Activated CD4-positive, CD25-positive, alpha-beta regulatory T cell treated with anti-CD3 and anti-CD28 coated beads, Interleukin-2, amount 50 U/mL, for 16 hours (primary cell): ENCODE measurements at places on chromosomes 1 and 21.

- DNase-seq, result no peak
These were observed 1.7 kb downstream of the SYPL2 start for GRCh38 chr1:109468061-109468460.

DNA sequence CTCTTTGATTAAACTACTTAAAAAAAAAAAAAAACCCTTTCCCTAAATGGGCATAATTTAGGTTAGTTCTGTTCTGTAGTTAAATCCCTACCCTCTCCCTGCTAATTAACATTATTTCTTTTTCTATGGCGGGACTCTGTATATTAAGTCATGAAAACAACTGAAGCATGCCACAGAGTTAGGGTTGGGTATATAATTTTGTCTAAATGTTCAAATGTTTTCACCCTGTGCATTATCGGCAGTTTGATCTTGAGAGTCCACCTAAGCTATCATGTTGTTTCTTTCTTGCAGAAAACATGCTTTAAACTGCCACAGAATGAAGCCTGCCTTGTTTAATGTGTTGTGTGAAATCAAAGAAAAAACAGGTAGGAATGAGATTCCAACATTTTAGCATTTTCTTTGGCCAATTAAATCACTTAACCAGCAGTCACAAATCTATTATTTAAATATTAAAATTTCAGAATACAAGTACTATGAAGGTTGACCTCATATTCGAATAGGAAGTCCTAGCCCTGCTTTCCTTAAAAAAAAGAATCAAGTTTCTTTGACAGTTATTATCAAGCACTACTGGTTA is 4.0 kb downstream of the PBX1 start:
- DNase-seq, result no peak

- DNase-seq, result no peak
These were observed 5.6 kb upstream of the CLEC20A start for GRCh38 chr1:178502330-178502714.

- DNase-seq, result no peak
These were observed 77.8 kb downstream of the LHX9 start for GRCh38 chr1:197994907-197995407.

DNA sequence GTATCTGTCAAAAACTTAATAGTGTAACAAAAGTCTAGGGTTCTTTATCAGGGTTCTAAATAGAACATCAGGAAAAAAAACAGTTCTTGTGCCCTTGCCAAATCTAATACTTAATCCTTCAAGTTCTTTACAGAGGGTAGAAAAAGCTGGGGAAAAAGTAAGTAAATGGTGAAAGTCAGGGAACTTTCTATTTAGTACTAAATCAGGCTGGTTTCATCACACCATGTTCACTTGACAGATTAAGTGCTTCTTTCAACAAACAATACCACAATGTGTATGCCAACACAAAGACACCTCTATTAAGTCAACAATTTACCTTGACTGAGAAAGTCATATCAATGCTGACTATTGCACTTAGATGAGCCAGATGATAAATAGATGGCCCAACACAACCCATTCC is 9.7 kb downstream of the DBT start:
- DNase-seq, result no peak

- no peak for DNase-seq
These were observed 88.9 kb upstream of the WLS start for GRCh38 chr1:68321084-68321685.

DNA sequence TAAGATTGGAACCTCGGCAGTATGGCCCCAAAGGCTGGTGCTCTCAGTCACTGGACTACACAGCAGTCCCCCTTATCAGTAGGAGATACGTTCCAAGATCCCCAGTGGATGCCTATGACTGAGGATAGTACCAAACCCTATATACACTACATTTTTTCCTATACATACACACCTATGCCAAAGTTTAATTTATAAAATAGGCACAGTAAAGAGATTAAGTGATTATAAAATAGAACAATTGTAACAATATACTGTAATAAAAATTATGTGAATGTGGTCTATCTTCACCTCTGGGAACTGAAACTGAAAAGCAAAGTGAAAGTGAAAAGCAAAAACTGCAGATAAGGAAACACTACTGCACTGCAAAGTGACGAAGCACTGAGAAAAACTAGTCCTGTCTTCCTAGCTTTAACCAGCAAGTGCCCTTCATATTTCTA is 96.8 kb downstream of the INTS7 start:
- DNase-seq, result no peak

- DNase-seq, result no peak
These were observed 161.1 kb upstream of the IRF2BP2 start for GRCh38 chr1:234770924-234771540.

GRCh38 chr1:226414098-226414698 is 6.3 kb upstream of the PARP1 start:
- no peak for DNase-seq

- no peak for DNase-seq
These were observed 195.6 kb downstream of the APP start for GRCh38 chr21:25974964-25975363.

DNA sequence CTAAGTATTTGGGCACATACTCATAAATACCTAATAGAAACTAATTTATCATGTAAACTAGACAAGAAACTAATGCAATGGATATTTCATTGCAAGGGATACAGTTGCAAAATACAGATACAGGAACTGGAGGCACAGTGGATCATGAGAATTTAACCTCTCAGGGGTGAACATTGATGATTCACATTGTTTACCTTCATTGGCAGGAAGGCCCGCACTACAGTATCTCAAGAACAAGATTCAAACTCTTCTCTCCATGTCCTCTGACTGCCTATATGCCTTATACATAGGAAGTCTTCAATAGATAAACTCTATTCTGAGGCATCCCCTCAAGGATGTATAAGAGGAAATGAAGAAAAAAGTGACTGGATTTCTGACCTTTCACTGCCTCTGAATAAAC is 18.4 kb upstream of the PTBP2 start:
- DNase-seq, result no peak

GRCh38 chr1:62318756-62319544 is at the start of gene KANK4:
Gene KANK4, minus strand, starts transcription at chr1:62319434. Its CDS starts 37,870 bp downstream, at chr1:62281564.
- no peak for DNase-seq

- DNase-seq, result no peak
These were observed 139.3 kb upstream of the ZNF644 start for GRCh38 chr1:91161166-91161565.

DNA sequence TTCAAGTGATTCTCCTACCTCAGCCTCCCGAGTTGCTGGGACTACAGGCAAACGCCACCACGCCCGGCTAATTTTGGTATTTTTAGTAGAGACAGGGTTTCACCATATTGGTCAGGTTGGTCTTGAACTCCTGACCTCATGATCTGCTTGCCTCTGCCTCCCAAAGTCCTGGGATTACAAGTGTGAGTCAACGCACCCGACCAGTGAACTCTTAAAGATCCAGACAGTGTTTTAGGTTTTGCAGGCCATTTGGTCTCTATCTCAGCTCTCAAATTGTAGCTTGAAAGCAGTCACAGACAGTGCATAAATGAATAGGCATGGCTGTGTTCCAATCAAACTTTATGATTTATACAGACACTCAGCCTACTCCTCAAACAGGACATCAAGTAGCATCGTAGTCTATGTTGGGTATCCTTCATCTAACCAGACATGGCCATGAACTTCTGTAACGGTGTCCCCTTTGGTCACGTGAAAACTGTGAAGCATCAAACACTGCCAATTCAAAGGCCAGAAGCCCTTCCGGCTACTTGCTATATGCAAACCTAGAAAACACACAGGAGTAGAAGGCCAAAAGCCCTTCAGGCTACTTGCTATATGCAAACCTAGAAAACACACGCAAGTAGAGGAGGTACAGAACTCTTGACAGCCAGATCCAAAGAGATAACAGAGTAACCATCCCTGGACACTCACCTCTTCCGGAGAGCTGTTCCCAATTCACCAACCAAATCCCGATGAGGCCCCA is 3.1 kb downstream of the FUCA1 start:
- DNase-seq, result no peak

DNA sequence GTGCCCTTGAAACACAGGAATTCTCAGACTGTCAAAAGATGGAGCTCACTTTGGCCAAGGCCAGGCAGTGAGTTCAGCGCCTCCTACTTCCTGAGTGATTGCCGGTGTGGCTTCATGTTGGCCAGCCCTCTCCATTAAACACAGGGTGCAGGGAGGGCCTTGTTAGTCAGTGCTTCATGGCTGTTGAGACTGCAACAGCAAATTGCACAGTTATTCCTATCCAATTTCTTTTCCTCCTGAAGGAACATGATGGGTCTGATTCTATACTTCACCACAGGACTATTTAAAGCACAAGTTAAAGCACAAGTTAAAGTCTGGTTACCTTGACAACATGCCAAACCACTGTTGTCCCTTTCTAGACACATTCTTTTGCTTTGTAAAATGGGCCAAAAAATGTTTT is 156.6 kb downstream of the SIPA1L2 start:
- DNase-seq, result no peak

- DNase-seq, result no peak
These were observed 14.3 kb downstream of the DNAJB4 start for GRCh38 chr1:78019024-78019423.

- no peak for DNase-seq
These were observed 333.8 kb downstream of the NEGR1 start for GRCh38 chr1:71948561-71948960.

DNA sequence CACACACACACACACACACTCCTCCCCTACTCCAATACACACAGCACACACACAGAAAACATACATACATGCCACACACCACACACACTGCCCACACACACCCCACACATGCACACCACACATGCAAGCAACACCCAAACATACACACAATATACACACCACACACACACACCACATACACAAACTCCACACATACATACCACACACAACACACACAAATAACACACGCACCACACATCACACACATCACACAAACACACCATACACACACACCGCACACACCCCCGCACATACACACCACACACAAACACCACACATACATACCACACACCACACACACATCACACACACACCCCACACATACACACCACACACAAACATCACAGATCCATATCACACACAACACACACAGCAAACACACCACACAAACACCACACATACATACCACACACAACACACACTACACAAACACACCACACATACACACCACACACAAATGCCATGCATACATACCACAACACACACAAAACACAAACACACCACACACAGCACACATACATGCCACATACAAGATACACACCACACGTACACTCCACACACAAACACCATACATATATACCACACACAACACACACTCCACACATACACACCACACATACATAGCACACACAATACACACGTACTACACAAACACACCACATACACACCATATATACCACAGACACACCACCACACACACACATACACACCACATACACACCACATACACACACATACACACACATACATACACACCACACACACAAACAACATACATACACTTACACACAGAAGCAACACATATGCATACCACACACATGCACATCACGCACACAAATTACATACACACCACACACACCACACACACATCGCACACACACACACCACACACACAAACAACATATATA is 932 bp upstream of the RAB7B start:
- DNase-seq, result no peak

- no peak for DNase-seq
These were observed 1.2 kb upstream of the DENND1B start for GRCh38 chr1:197776351-197777105.

DNA sequence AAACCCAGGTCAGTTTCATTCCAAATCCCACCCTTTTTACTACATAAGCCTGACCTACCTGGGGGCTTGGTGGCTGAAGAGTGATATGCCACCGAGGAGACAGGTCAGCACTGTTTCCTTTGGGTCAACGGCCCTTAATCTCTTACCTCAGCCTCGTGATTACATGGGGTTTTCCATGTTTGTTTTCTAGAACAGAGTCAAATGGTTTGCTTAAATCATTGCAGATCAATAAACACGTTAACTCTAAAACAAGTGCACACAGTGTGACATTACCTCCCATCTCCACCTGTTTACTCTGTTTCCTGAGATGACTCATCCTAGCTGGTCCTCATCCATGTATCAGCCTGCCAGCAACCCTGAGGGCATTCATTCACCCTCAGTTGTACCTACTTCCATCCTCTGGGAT is 40.8 kb upstream of the TP53BP2 start:
- DNase-seq, result no peak

GRCh38 chr21:41813226-41813625 is 46.4 kb upstream of the RIPK4 start:
- DNase-seq, result no peak

- DNase-seq, result no peak
These were observed 49.8 kb downstream of the KCNJ15 start for GRCh38 chr21:38306433-38307141.

DNA sequence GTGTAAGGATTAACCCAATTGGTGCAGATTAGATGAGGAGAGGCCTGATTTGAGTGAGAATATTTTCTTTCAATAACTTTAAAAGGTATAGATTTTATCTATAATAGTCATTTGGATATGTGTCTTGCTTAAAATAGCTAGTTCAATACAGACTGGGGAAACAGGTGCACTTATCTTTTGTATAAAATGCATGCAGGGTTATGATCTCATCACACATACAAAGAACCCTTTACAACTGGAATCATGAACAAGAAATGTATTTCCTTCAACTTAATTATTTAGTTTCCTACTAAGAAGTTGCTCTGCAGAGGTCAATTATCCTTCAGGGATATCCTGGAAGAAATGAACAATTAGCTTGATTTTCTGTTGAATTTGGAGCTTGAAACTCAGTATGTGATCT is 259.6 kb downstream of the PTBP2 start:
- no peak for DNase-seq

DNA sequence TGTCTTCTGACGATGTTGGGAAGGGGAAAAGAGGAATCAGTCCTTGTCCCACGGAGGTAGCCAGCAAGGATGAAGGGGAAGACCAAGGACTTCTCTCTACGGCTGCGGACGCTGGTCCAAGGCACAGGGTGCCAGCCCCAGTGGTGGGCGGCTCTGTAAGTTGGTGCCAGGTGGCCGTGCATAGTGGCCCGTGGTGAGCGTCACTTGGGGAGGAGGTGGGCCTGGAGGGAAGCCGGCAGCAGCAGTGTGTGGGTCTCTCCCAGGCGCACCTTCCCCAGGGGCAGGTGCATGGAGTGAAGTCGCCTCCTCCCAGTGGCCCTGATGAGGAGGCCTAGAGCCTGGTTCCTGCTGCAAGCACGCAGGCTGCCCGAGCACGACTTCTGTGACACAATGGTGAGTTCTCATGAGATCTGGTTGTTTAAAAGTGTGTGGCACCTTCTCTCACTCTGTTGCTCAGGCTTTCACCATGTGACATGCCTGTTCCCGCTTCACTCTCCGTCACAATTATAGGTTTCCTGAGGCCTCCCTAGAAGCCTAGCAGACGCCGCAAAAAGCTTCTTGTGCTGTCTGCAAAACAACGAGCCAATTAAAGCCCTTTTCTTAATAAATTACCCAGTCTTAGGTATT is 43.6 kb upstream of the TIAM1 start:
- DNase-seq, result no peak

- no peak for DNase-seq
These were observed 57.2 kb downstream of the CD46 start for GRCh38 chr1:207808911-207809555.
